CD8-positive, alpha-beta T cell (primary cell): ENCODE measurements at places on chromosomes 2 and 18. TPM values are rescaled to one million over a fixed set of nuclear protein-coding genes. Genes with fewer than 3 reads are reported as not detected.

CTLA4 gene
- 11.5 TPM for total RNA-seq

ASB3 gene
- 26.2 TPM for total RNA-seq

CCDC102B gene
- total RNA-seq: 4.2 TPM

SPEG gene
- total RNA-seq: 18.1 TPM

CD302 gene
- total RNA-seq: 0.54 TPM

ANKRD36B gene
- total RNA-seq: 49.0 TPM

GRCh38 chr2:216535454-216535995, 36.9 kb downstream of the RPL37A start:
- DNase-seq: no peak

DNA sequence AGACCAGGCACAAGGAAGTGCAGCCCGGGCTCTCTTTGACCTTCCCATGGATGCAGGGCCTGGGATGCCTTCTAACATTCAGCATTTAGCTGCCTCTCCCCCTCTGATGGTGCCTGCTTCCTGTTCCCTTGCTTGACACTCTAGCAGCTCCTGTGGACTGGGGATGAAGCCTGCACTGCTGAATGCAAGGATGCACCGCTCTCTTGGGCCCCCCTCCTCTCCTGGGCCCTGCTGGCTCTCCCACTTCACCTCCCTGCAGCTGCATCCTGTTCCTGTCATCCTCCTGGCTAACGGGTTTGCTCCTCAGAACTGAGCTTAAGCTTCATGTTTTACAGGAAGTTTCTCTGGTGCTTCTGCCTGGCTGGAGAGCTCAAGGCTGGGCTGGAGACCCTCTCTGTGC, 254.1 kb downstream of the TSN start:
- no peak for DNase-seq

DNA sequence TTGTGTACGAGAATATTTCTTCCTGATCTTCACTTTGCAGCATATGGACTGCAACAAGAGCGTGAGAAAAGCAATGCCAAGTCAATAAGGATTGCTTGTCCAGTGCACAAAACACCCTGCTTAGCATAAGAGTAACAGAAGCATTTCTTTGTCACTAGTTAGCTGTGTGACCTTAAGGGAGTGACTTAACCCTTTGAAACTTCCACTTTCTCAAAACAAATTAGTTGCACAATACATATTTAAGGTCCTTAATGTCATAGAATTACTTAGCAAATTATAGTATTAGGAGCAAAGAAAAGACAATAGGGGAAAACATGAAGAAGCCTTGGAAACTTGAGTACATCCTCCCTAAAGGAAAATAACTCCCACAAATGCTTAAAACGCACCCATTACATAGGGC, 230.1 kb downstream of the RNF152 start:
- DNase-seq: no peak

- DNase-seq: no peak
These were observed 704.7 kb upstream of the TMEFF2 start for GRCh38 chr2:192899466-192899865.

DNA sequence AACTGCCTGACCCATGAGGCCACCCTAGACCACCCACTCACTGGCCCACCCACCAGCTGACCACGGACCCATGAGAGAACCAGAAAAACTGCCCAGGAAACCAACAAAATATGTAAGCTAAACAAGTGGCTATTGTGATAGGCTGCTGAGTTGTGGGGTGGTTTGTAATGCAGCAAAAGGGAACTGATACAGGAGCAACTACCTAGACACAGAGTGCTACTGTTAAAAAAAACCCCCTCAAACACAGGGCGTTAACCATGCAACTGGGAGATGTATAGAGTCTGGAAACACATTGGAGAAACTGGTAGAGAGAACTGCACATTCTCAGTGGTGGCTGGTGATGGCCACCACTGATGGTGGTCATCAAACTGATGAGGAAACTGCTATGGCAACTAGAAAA, 206.3 kb upstream of the GYPC start:
- DNase-seq: no peak

DNA sequence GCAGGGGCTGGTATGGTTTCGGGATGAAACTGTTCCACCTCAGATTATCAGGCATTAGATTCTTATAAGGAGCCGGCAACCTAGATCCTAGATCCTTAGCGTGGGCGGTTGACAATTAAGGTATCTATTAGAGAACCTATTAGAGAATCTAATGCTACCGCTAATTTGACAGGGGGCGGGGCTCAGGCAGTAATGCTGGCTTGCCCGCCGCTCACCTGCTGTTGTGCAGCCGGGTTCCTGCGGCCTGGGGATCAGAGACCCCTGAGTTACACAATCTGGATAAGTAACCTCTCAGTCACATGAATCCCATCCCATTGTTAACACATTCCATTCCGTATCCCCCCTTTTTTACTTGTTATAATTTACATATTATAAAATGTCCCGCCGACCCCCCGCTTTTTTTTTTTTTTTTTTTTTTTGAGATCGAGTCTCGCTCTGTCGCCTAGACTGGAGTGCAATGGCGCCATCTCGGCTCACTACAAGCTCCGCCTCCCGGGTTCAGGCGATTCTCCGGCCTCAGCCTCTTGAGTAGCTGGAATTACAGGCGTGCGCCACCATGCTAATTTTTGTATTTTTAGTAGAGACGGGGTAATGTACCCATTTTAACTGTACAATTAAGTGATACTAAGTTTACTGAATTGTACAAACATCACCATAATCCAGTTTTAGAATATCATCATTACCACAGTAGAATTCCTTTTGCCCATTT, 42.0 kb upstream of the GPD2 start:
- DNase-seq: no peak

DNA sequence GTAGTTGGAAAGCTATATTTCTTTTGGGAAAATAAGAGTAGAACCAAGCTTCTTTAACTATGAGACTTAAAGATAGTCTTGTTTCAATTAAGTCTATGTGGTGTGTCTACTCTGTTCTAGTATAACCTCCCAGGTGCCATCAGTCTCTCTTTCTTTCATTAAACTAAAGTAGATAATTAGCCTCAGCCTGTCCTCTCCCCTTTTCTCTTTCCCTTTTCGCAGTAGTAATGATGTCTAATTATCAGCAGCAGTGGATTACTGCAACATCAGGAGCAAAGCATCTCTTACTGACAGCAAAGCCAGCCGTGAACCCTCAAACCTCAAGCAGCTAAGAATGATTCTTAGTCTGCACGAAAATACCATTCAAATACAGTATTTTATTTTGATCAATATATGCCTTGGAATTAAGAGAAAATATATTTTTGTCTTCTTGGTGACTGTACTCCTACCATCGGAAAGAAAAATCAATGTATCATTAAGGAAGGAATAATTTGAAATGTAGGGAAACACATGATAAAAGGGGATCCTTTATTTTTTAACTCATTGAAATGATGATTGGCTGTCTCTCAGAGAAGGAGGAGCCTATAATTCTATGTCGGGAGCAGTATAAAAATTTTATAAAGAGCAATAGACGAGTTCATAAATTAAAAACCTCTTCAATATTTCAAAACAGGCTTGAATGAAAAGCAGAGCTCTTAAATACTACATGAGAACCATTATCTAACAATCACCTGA, 4.5 kb downstream of the NOL4 start:
- DNase-seq: no peak

DNA sequence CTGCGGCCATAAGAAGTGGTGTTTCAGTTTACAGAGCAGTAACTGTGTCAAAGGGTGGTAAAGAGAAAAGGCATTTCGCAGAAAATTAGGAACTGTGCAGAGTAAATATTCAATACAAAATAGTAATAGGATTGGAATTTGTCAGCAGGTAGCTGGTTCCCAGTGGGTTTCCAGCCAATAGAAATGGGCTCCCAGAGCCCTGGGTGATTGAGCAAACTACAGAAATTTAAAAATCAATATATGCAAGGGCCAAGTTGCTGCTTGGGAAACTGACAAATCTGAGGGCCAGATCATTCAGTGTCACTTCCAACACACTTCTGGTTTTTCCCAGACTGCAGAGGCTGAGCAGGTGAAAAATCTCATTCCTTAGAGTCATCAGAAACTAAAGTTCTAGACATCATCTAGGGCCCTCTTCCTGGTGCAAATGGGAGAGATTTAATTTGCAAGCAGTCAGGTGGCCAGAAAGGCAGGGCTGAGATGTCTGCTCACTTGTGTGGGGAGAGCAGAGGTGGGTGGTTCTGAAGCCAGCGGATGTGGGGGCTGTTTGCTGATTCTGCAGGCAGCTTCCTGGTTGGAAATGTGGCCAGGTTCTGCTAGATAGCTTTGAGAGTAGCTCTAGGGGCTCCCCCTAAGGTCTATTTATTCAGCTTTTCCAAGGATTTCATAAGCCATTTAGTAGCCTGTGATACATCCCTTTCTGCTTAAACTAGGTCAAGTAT, 182.4 kb downstream of the NCK2 start:
- peak; percentile 42 for DNase-seq

GRCh38 chr2:236014408-236015131, 153.6 kb downstream of the GBX2 start:
- no peak for DNase-seq

- no peak for DNase-seq
These were observed 138.5 kb downstream of the RBMS1 start for GRCh38 chr2:160355080-160355479.

DNA sequence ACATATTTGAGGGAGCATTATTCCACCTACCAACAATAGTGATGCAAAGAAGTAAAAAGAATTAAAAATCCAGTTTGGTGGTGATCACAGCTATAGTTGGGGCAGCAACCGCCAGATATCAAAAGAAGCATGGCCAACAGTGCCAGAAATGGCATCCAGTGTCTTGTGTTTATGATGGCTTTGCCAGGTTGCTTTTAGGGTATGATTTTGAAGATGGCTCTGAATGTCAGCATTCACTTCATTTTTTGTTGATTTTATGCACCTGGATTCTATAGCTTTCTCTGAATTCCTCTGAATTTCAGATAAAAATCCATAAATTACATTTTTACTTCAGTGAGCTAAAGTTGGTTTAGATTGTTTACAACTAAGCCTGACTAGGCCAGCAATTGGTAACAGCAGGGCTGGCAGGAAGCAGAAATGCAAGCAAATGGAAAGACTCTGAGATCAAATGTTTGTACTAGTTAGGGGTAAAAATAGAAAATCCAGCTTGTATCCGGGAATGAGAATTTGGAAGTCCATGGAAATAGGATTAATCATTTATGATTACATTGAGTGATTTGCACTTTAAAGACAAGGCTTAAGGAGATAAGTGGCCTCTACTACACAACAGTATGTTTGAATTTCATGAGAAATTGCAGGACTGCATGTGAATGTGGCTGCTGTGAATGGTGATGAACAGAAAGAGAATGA, 40.4 kb downstream of the COL3A1 start:
- no peak for DNase-seq

GRCh38 chr18:57831597-57832377, 28.7 kb upstream of the ATP8B1 start:
- no peak for DNase-seq

DNA sequence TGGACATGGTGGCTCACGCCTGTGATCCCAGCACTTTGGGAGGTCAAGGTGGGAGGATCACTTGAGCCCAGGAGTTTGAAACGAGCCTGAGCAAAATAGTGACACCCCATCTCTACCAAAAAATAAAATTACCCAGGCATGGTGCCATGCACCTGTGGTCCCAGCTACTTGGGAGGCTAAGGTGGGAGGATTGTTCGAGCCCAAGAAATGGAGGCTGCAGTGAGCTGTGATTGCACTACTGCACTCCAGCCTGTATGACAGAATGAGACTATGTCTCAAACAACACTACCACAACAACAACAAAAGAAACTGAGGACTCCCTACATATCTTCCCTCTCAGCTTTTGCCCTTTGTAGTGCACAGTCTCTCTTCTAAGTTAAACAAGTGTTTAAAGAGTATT, 53.3 kb upstream of the UPP2 start:
- no peak for DNase-seq

GRCh38 chr2:173132531-173132930, 56.9 kb downstream of the MAP3K20 start:
- DNase-seq: no peak

GRCh38 chr18:78085241-78086185, 835.9 kb downstream of the GALR1 start:
- no peak for DNase-seq

- no peak for DNase-seq
These were observed 104.3 kb upstream of the LINC00305 start for GRCh38 chr18:64253222-64253621.

GRCh38 chr2:232276084-232276732, 102.3 kb upstream of the ALPP start:
- no peak for DNase-seq

DNA sequence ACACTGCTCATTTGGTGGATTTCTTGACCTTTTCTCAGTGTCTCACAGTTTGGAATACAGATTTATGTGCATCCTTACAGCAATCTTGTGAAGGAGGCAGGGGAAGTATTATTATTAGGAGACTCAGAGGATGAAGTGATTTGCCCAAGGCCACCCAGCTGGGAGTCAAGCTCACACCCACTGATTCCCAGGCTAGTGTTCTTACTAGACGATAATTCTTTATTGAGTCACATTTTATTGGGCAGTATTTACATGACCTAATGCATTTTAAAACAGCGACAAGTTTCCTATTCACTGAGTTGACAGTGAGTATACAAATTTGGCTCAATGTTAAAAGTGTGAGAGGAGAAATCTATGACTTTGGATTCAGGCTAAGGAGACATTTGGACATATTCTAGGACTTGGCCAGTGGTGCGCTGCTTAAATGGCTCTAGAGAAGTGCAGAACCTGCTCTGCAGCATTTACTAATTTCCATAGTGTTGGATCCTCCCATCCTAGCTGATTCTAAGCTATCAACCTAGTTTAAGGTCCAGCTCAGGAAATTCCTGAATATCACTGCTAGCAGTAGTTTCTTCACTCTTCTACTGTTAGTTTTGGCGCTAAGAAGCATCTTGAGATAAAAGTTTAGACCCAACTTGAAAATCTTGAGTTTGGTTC, 199.3 kb downstream of the MTX2 start:
- DNase-seq: no peak

GRCh38 chr2:51620796-51621195, 588.9 kb upstream of the NRXN1 start:
- no peak for DNase-seq

DNA sequence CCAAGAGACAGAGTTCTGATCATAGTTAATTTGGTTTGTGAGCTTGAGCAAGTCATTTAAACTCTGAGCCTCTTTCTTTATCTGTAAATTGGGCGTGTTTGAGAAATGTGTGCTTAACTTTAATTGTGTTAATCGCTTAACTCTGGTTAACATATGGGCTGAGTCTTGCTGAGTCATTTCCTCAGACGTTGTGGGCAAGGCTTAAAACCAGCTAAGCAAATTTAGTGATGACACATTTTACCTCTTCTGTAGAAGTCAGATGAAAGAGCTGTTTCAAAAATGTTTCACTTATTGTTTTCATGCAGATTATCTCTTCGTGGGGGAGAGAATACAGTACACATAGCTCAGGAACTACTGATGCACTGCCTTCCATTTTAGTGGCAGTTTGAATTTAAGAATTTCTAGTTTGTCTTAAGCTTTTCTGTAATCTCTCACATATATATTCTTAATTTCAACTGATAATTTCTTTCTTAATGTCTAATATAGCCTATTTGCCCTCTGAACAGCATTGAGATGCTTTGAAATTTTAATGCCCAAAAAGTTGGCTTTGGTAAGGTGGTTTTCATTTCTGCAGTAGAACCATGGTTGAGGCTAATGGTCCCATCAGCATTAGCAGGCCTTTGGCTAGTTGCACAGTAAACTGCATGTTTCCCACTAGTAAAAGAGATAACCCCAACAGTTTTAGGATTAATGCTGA, 34.9 kb downstream of the RAB10 start:
- peak; percentile 50 for DNase-seq

- no peak for DNase-seq
These were observed 112.4 kb downstream of the AOX1 start for GRCh38 chr2:200698217-200698616.
